ENCODE measurements at places on chromosomes 4 and X. TPM values are rescaled to one million over a fixed set of nuclear protein-coding genes. Genes with fewer than 3 reads are reported as not detected.

TMEM187 gene
- total RNA-seq = 12.0 TPM

IBSP gene
- total RNA-seq = not detected

RHOXF2 gene
- total RNA-seq = not detected

SPANXN4 gene
- total RNA-seq = not detected

HSFX3 gene
- total RNA-seq = not detected

SMIM10 gene
- total RNA-seq = 0.51 TPM

COX7B2 gene
- total RNA-seq = not detected

ESX1 gene
- not detected for total RNA-seq

MAGEE2 gene
- total RNA-seq = not detected

TMSB15A gene
- 11.2 TPM for total RNA-seq

- H3K4me3 ChIP-seq = no peak overlapping the region
- DNase-seq = no peak
- H3K27me3 ChIP-seq = no peaks in the 10 kb centered on the region
- H3K36me3 ChIP-seq = no peaks in the 10 kb centered on the region
Observed at GRCh38 chrX:80412042-80412441, 8.2 kb upstream of the TENT5D start.

- no peak overlapping the region for H3K27ac ChIP-seq
- DNase-seq = no peak
- peaks cover 4% of the 10 kb centered on the region for H3K4me1 ChIP-seq
- no peak overlapping the region for H3K4me3 ChIP-seq
Observed at GRCh38 chr4:24772061-24772705, 23.2 kb upstream of the SOD3 start.

GRCh38 chr4:86972997-86973396 lies 38.2 kb downstream of the AFF1 start:
- DNase-seq = no peak
- peaks cover 8% of the 10 kb centered on the region for H3K27me3 ChIP-seq
- peaks cover 32% of the 10 kb centered on the region for H3K4me1 ChIP-seq
- peak overlapping the region; percentile 15 for H3K4me3 ChIP-seq

GRCh38 chr4:73707918-73708577 lies 32.3 kb upstream of the CXCL8 start:
- H3K27ac ChIP-seq = no peak overlapping the region
- H3K27me3 ChIP-seq = no peaks in the 10 kb centered on the region
- H3K36me3 ChIP-seq = no peaks in the 10 kb centered on the region
- DNase-seq = no peak
- H3K4me3 ChIP-seq = no peak overlapping the region

- no peak overlapping the region for H3K4me3 ChIP-seq
- no peaks in the 10 kb centered on the region for H3K36me3 ChIP-seq
- H3K27me3 ChIP-seq = peaks cover 2% of the 10 kb centered on the region
- H3K27ac ChIP-seq = no peak overlapping the region
- no peaks in the 10 kb centered on the region for H3K4me1 ChIP-seq
- no peak for DNase-seq
Observed at GRCh38 chr4:40365766-40366165, 30.6 kb downstream of the CHRNA9 start.

- no peak overlapping the region for H3K27ac ChIP-seq
- H3K4me1 ChIP-seq = peaks cover 4% of the 10 kb centered on the region
- no peaks in the 10 kb centered on the region for H3K36me3 ChIP-seq
Observed at GRCh38 chr4:177191586-177191985, 118.1 kb upstream of the NEIL3 start.

- no peak for DNase-seq
- H3K4me1 ChIP-seq = no peaks in the 10 kb centered on the region
- no peak overlapping the region for H3K4me3 ChIP-seq
- H3K36me3 ChIP-seq = no peaks in the 10 kb centered on the region
- H3K27me3 ChIP-seq = no peaks in the 10 kb centered on the region
Observed at GRCh38 chr4:178665916-178666315, 1223.7 kb upstream of the AGA start.

DNA sequence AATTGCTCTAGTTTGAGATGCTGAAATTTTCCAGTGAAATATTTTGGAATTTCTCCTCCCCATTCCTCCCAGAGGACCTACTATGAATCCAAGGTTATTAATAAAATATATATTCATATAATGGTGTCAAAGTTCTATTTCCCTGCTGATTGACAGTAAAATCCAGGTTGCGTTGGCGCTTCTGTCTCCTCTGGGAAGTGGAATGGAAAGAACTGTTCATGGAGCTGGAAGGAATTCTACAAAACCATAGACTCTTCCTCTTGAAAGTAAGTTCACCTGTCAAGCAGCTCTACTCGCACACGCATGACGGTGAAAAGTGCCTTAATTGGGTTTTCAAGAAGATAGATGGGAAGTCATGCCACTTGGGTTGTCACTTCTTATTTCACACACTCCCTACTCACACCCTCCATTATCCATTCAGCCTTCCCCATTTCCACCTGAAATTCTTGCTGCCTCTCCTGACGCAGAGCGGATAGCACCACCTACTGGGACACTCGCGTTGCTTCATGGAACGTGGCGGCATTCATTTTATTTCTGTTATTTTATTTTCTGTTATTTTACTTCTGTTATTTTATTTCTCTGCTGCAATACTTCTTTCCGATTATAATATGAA lies 351.6 kb downstream of the NLGN4X start:
- no peaks in the 10 kb centered on the region for H3K27me3 ChIP-seq
- no peaks in the 10 kb centered on the region for H3K4me1 ChIP-seq
- no peak overlapping the region for H3K4me3 ChIP-seq
- H3K36me3 ChIP-seq = no peaks in the 10 kb centered on the region

DNA sequence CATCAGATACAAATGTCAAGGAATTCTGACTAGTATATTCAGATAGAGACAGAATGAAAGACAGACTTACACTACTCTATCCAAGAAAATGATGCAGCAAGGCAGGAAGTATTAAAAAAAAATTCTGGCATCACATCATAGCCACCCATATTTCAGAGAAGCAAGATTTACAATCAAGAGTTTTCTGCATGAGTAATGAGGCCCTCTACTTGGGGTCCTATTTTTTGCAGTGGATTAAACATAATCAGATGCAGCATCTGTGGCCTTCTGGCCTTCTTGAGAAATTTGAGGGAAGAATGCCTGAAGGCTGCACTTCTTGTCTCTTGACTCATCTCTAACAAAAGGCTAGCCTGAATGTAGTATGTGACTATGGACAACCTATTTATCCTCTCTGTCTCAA lies 48.2 kb upstream of the SLIT2 start:
- no peaks in the 10 kb centered on the region for H3K27me3 ChIP-seq
- DNase-seq = no peak
- H3K4me1 ChIP-seq = no peaks in the 10 kb centered on the region
- H3K36me3 ChIP-seq = no peaks in the 10 kb centered on the region
- H3K4me3 ChIP-seq = no peak overlapping the region

DNA sequence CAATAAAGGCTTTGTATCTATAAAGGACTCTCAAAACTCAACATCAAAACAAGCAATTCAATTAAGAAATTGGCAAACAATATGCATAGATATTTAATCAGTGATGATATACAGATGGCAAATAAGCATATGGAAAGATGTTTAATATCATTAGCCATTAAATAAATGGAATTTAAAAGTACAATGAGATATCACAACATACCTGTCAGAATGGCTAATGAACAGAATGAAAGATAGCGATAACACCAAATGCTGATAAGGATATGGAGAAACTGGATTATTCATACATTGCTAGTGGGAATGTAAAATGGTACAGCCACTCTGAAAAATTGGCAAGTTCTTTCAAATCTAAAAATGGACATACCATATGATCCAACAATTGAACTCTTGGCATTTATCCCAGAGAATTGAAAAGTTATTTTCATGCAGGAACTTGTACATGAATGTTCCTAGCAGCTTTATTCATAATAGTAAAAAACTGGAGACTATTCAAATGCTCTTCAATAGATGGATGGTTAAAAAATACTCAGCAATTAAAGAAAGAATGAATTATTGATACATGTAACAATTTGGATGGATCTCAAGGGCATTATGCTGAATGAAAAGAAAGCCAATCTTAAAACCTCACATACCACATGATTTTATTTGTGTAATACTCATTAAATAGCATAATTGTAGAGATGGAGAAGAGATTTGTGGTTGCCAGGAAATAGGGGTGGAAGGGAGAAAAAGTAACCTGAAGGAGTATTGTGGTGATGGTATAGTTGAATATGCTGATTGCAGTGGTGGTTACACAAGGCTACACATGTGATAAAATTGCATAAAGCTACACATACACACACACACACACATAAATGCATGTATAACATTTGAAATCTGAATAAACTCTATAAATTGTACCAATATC lies 45.9 kb upstream of the ALG13 start:
- H3K27me3 ChIP-seq = no peaks in the 10 kb centered on the region
- DNase-seq = no peak
- H3K27ac ChIP-seq = no peak overlapping the region
- H3K36me3 ChIP-seq = no peaks in the 10 kb centered on the region

DNA sequence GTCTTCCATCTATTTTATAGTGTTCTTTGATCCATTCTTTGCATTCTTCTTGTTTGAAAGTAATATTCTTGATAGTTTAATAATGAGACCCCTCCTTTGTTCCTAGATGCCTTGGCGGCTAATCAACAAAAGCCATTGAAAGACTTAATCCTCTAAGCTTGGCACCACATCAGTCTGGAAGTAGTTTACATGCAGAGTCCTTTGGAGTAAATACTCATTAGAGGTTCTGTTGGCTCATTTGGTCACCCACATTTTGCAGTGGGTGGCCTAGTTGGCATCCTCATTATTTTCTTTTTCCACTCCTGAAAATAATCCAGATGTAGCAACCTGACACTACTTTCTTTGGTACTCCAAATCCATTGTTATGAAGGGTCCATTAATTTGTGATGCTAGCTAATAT lies 64.5 kb downstream of the DKK2 start:
- peaks cover 3% of the 10 kb centered on the region for H3K27me3 ChIP-seq
- DNase-seq = no peak
- H3K36me3 ChIP-seq = no peaks in the 10 kb centered on the region
- H3K4me3 ChIP-seq = no peak overlapping the region
- no peak overlapping the region for H3K27ac ChIP-seq

DNA sequence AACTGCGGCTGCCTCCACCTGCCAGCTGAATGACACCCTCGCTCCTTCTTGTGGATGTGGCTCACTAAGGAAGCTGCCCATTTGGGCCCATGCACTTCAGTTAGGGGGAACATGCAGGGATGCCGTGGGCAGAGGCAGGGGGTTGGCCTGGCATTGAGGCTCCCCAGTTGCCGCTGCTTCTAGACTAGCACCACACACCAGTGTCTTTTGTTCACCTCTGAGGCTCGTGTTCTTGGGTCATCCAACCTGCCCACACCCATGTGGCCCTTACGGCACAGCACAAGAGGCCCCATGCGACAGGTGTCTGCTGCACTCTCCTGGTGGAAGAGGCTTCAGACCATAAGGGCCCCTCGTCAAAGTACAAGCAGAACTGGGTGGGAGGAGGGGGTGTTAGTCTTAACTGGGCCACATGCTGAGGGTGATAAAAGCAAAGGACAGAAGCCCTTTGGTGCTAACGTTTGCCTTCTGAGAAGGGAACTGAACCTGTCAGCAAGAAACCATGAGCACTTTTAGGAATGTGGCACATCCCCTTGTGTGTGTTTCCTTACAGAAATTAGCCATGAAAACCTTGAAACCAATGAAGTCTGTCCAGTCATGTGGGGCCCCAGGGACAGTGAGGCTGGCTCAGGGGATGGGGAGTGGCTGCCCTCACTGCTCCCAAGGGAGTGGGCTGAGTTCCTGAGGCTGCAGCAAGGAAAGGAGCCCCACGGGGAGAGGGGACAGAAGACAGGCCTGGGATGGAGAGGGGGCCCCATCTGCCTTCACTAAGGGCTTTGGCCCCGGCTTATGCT lies 39.2 kb downstream of the MAP7D3 start:
- H3K4me1 ChIP-seq = peaks cover 10% of the 10 kb centered on the region
- no peaks in the 10 kb centered on the region for H3K27me3 ChIP-seq
- no peak for DNase-seq
- no peak overlapping the region for H3K4me3 ChIP-seq
- H3K27ac ChIP-seq = no peak overlapping the region

GRCh38 chr4:141587897-141588296 lies 48.5 kb upstream of the IL15 start:
- no peak for DNase-seq
- no peak overlapping the region for H3K4me3 ChIP-seq

GRCh38 chrX:154004315-154004714 lies 15.4 kb downstream of the IRAK1 start:
- no peak for DNase-seq
- H3K27me3 ChIP-seq = peaks cover 2% of the 10 kb centered on the region
- no peak overlapping the region for H3K4me3 ChIP-seq
- H3K36me3 ChIP-seq = peaks cover 9% of the 10 kb centered on the region
- H3K27ac ChIP-seq = no peak overlapping the region

GRCh38 chr4:144356941-144357381 lies 216.4 kb upstream of the GYPA start:
- H3K4me3 ChIP-seq = peak overlapping the region; percentile 10
- DNase-seq = peak; percentile 19
- peaks cover 34% of the 10 kb centered on the region for H3K4me1 ChIP-seq
- peaks cover 5% of the 10 kb centered on the region for H3K27me3 ChIP-seq
- H3K36me3 ChIP-seq = no peaks in the 10 kb centered on the region
- peak overlapping the region; percentile 92 for H3K27ac ChIP-seq

GRCh38 chr4:163621821-163622220 lies 127.3 kb downstream of the TMA16 start:
- H3K4me3 ChIP-seq = no peak overlapping the region
- no peak overlapping the region for H3K27ac ChIP-seq
- no peaks in the 10 kb centered on the region for H3K36me3 ChIP-seq
- no peaks in the 10 kb centered on the region for H3K27me3 ChIP-seq

DNA sequence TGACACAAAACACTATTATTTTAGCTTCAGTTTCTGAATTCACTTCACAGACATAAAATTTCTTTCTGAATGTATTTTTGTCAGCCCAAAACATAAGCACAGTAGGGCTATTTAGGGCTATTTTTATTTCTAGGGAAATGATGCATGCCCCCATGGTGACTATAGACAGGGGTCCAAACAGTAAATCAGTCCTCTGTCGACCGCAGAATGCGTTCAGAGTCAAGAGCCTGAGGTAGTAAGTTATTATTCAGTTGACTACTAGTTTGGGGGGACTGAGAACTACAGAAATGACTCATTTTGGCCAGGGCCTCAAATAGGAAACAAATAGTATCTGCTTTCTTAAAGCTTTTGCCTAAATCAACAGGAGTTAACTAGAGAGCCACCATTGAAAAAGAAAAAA lies 414.4 kb downstream of the AFF2 start:
- H3K4me1 ChIP-seq = no peaks in the 10 kb centered on the region
- no peak for DNase-seq
- H3K36me3 ChIP-seq = no peaks in the 10 kb centered on the region
- H3K27me3 ChIP-seq = no peaks in the 10 kb centered on the region
- no peak overlapping the region for H3K4me3 ChIP-seq

- DNase-seq = no peak
- H3K4me1 ChIP-seq = no peaks in the 10 kb centered on the region
- H3K27ac ChIP-seq = no peak overlapping the region
- no peaks in the 10 kb centered on the region for H3K27me3 ChIP-seq
Observed at GRCh38 chr4:14615671-14616070, 386.6 kb upstream of the CPEB2 start.

Measured in endothelial cell (in vitro differentiated cells).